ENCODE measurements at places on chromosomes 3 and 15.

GRCh38 chr3:192850451-192850981, 67.1 kb downstream of the MB21D2 start:
- peak; percentile 33 for DNase-seq

- no peak for DNase-seq
These were observed 267.4 kb upstream of the GADL1 start for GRCh38 chr3:31161889-31162288.

DNA sequence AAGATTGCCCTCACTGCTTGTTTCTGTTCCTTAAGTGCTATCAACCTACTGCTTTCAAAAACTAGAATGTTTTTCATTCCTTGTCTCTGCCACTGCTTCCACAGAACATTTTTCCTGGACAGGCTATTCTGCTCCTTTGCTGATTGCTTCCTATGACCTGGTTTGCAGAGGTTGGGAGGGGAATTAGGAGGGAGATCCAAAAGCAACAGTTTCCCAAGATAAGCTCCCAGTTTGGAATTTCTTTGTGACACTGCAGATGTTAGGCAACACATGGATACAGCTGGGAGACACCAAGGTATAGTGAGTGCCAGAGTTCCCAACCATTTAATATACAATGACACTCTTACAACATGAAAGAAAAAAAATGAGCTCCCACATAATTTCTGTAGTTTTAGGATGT, 1036.5 kb downstream of the ROBO2 start:
- no peak for DNase-seq

- DNase-seq = no peak
These were observed 2.7 kb downstream of the PDCD7 start for GRCh38 chr15:65130941-65131340.

DNA sequence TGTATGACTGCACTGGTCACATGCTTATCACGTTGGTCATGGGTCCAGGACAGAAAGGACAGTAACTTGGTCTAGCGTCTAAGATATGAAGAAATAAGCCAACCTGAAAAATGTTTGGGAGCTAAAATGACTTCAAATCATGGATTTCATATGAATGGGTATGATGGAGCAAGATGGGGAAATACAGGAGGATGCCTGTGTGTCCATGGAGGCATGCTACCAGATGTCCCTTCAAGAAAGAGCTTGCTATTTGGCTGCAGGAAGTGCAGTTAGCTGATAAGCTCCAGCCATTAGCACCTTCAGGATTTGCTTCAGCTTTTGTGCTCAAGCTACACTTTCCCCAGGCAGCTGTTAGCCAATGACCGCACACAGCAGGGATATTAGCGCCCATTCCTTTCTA, 164.6 kb upstream of the THBS1 start:
- no peak for DNase-seq

- DNase-seq = no peak
These were observed 627.0 kb upstream of the TBL1XR1 start for GRCh38 chr3:177824190-177824786.

DNA sequence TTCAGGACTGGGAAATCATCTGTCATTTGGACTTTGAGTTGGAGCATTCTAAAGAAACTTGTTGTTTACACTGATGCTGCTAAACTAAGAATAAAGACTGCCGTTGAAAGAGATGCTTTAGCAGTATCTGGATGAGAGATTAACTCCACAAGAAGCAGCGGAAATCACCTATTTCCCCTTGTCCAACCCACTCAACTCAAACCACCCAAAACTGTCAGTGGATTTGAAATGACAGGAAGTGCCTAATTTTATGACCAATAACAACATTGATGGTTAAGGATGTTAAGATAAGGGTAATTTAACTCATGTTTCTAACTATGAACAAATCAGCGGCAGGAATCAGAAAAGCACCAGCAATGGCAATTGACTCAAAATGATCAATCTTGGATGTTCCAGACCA, 110.8 kb upstream of the NR2F2 start:
- no peak for DNase-seq

- DNase-seq = no peak
These were observed 848 bp downstream of the NCEH1 start for GRCh38 chr3:172709774-172710663.

DNA sequence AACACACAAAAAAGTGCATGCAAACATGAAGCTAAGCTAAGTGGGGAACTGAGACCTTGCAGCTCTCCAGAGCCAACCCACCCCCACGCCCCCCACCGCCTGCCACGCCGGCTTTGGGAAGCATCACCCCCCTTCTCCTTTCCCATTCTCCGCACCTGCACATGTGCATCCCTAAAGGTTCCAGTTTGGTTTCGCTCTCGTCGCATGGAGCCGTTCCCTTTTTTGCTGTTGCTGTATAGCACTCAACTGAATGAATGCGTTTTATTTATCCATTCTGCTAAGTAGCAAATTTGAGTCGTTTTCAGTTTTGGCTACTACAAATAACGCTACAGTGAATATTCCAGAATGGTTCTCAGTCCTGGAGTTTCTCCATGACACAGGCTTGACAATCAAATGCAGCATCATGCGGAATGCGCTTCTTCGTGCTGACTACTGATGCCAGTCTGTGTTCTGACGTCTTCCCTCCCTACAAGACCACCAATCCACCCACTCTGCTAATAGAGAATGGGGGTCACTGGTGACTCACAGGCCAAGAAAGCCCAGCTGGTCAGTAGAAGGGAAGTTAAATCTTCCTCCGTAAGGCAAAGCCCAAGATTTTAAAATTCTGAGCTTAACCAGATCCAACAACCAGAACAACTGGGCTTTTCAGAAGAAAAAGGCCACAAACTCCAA, 115.3 kb downstream of the XXYLT1 start:
- DNase-seq = no peak

GRCh38 chr3:74041068-74041675, 416.4 kb upstream of the PDZRN3 start:
- no peak for DNase-seq

DNA sequence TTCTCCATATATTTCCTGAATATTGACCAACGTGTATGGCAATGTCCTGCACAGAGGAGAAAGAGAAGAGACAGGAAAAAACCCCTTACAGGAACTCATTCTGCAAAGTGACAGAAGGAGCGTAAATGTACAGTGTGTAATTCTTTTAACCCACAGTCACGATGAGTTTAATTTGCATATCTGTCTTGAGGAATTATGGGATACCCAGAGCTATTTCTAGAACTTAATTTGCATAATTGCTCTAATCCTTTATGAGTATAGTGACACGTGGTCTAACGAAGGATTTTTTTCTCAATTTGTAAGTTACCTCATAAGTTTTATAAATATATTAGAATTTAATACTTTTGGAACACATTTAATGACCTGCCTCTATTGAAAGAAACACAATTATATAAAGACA, 9.8 kb downstream of the GPR27 start:
- no peak for DNase-seq

DNA sequence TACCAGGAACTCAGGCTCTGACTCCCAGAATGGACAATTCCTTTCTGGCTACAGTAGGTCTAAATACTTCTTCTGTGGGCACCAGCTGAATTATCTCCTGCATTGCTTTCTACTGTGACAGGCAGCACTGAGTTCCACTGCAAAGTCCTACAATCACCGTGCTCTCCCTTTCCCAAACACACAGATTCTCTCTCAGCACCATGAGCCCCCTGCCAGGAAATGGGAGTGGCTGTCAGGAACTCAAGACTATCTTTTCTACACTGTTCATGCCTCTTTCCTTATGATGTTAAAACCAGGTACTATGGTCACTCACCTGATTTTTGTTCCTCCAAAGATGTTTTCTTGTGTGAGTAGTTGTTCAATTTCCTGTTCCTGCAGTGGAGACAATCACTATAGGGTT, 383.4 kb downstream of the EPHA6 start:
- no peak for DNase-seq

GRCh38 chr15:85351965-85352364, 28.4 kb upstream of the AKAP13 start:
- no peak for DNase-seq

GRCh38 chr3:10527295-10528001, 22.1 kb upstream of the ATP2B2 start:
- no peak for DNase-seq

DNA sequence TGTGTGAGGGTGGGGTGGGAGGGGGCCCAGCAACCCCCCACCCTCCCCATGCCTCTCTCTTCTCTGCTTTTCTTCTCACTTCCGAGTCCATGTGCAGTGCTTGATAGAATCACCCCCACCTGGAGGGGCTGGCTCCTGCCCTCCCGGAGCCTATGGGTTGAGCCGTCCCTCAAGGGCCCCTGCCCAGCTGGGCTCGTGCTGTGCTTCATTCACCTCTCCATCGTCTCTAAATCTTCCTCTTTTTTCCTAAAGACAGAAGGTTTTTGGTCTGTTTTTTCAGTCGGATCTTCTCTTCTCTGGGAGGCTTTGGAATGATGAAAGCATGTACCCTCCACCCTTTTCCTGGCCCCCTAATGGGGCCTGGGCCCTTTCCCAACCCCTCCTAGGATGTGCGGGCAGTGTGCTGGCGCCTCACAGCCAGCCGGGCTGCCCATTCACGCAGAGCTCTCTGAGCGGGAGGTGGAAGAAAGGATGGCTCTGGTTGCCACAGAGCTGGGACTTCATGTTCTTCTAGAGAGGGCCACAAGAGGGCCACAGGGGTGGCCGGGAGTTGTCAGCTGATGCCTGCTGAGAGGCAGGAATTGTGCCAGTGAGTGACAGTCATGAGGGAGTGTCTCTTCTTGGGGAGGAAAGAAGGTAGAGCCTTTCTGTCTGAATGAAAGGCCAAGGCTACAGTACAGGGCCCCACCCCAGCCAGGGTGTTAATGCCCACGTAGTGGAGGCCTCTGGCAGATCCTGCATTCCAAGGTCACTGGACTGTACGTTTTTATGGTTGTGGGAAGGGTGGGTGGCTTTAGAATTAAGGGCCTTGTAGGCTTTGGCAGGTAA, 8.1 kb downstream of the FAM131A start:
- DNase-seq = no peak

- DNase-seq = no peak
These were observed 9.1 kb upstream of the GNAI2 start for GRCh38 chr3:50226888-50227389.

DNA sequence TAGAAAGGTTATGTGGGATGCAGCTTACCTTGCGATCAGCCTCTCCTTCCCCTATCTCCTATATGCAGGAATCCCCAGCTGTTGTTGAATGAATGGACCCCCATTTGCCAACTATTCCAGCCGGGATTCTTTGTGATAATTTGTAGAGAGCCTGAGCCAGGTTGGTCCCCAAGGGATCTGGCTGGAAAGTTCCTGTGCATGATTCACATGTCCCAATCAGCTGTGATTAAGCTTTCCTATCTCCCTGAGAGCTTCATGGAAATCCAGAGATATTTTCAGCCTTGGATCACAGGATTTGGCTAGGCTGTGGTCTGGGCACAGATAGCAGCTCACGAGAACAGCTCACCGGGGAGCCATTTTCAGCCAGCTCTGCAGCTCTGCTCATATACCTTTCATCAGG, 76.7 kb downstream of the ARNT2 start:
- DNase-seq = no peak

DNA sequence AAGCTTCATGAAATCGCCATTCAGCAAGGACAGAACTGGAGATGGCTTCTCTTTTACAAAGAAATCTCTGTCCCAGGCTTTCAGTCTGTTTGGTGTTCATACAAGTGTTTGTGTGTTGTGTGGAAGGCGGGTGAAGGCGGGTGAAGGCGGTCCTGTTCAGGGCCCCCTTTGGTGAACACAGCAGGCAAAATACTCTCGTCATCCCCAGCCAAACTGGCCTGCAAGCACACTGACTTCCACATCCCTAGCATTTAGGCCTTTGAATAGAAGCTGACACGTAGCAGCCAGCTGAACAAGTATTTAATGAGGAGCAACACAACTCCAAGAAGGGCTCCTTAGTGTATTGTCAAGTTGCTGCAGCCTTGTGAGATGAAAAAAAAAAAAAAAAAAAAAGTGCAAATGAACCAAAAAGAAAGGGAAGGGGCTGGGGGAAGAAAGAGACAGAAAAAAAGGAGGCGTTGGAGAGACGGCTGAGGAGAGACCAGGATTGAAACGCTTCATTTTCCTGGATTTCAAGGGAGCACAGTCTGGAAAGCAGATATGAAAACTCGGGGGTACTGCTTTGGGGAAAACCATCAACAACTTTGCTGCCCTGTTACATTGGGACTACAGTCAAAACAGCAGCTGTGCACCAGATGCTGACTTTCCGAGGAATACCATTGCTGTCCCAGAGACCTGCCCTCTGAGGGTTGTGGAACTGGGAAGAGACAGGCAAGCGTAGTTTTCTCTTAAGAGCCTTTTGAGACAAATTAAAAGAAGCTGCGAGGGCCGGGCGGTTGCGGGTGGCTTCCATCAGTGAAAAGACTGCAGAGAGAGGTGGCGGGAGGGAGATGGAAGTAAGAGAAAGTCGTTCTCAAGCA, 74.6 kb downstream of the TGFBR2 start:
- DNase-seq = no peak

DNA sequence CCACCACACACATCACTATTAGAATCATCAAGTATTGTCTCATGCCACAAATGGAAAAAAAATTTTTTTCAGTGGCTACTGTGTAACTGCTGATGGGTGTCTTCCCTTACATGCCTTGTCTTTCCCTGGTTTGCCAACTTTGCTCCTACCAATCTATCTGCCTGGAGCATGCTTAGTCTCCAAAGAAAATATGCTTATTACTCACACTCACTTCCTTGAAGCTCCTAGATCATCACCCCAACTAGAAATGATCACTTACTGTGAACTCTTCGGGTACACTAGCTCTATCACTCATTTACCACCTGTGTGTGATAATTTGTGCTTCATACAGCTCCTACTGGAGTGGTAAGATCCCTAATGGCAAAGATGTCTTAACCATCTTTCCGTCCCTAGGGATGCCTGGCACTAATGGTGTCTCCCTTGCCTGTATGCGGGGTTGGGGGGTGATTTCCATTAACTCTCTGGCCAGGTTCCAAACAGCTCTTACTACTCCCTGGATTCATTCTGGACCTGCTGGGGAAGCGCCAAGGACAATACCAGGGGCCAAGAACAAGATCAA, 799 bp downstream of the VPS33B start:
- no peak for DNase-seq

- DNase-seq = no peak
These were observed 158.3 kb downstream of the SV2B start for GRCh38 chr15:91258415-91258759.

GRCh38 chr3:52046186-52046901, 10.0 kb downstream of the DUSP7 start:
- DNase-seq = no peak

DNA sequence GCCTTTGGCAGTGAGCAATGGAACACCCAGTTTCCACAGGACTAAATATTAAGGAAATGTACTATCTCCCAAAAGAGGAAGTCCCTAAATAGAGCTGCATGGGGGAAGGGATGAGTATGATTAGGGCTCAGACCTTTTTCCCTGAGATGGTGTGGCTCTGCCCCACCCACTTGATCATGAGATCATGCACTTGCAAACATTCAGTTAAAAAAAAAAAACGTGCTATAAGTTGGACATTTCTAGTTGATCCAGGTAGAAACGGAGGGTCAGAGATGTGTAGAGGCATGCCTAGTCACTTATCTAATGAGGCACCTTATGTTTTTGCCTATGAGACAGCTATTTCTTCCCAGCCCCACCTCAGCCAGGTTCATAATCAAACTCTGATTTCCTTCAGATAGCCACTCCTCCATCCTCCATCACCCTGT, 24.5 kb upstream of the SSR3 start:
- no peak for DNase-seq

Measured in activated T-cell treated with anti-CD3 and anti-CD28 coated beads for 48 hours (primary cell).